ENCODE measurements at places on chromosomes 12 and 14. TPM values are rescaled to one million over a fixed set of nuclear protein-coding genes. Genes with fewer than 3 reads are reported as not detected.

DNA sequence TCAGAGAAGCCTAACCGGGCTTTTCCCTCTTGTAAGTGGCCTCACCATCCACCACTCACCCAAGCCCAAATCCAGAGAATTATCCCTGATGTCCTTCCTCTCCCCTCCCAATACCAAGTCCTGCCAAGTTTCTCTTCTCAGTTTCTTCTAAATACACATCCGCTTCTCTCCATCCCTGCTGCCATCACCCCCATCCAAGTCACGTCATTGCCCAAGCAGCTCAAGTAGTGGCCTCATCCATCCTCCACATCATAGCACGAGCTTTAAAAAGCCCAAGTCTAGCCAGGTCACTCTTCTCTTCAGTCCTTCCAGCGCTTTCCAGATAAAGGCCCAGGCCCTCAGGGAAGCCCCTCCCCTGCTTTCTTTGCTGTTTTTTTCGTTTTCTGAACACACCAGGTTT, 25.4 kb downstream of the IL31 start:
- H3K27me3 ChIP-seq: peaks cover 19% of the 10 kb centered on the region
- H3K27ac ChIP-seq: no peak overlapping the region
- no peak for DNase-seq
- H3K36me3 ChIP-seq: peaks cover under 1% of the 10 kb centered on the region

DNA sequence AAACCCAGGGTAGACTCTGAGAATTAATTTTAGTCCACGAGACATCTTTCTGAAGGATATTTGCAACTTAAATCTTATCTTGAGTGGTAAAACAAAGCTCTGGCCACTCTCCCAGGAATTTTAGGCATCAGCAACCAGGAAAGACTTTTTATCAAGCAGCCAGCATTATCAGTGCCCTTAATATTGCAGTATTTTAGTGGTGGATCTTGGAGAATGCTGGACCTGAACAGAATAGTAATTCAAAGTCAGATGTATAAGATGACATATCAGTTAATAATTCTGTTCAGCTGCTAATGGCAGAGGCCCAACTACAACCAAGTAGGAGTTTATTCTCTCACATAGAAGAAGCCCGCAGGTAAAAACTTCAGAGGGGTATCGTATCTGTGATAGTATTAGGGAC, 59.0 kb upstream of the CRY1 start:
- H3K36me3 ChIP-seq: no peaks in the 10 kb centered on the region
- no peaks in the 10 kb centered on the region for H3K4me1 ChIP-seq
- DNase-seq: no peak
- peaks cover 17% of the 10 kb centered on the region for H3K27me3 ChIP-seq
- no peak overlapping the region for H3K27ac ChIP-seq

Gene TEP1
- total RNA-seq: 52.9 TPM

GRCh38 chr14:94767321-94767878, 2.5 kb downstream of the GSC start:
- H3K36me3 ChIP-seq: peaks cover 1% of the 10 kb centered on the region
- H3K27ac ChIP-seq: no peak overlapping the region
- peaks cover 14% of the 10 kb centered on the region for H3K4me1 ChIP-seq

DNA sequence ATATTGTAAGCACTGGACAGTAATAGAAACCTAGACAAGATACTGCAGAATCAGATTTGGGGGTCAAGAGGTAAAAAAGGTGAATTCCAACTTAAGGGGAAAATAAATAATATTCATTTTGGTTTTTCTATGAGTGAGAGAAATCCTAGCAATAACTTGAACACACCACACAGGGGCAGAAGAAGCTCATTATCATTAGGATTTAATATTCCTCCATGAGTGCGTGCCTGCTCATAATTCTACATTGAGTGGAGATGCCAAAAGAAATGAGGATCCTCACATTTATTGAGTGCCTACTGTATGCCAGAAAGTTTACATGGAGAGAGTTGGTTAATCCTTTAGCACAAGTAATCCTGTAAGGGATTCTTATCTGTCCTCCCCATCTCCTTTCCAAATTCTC, 40.5 kb upstream of the C14orf132 start:
- H3K36me3 ChIP-seq: no peaks in the 10 kb centered on the region
- no peaks in the 10 kb centered on the region for H3K4me1 ChIP-seq
- DNase-seq: no peak

Gene AKAP3
- total RNA-seq: 2.6 TPM

DNA sequence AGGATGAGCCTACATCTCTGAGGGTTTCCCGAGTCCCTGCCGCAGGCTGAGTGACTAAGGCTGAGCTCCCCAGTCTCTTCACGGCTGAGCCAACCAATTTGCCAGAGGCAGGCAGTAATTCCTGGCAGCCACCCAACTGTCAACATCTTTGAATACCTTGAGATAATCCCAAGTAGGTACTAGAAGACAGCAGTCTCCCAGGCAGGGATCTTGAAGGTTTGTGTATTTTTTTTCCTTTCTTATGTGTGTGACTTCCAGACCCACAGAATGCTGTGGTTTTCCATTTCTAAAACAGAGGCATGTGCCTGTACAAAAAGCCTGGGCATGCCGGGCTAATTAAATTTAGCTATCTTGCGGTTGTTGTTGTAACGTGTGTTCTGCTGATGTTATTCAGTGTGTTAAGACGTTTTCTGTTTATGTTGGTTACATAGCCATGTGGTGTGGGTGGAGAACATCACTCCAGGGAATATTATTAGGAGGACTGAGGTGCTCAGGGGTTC, 155.5 kb downstream of the ANO2 start:
- peaks cover 2% of the 10 kb centered on the region for H3K27me3 ChIP-seq
- H3K4me1 ChIP-seq: no peaks in the 10 kb centered on the region
- no peak overlapping the region for H3K27ac ChIP-seq
- no peaks in the 10 kb centered on the region for H3K36me3 ChIP-seq

All from activated CD8-positive, alpha-beta memory T cell treated with anti-CD3 and anti-CD28 coated beads, Interleukin-2, amount 10 ng/mL, durations not matched to agents 7 days and 5 days (primary cell).